ENCODE measurements at places on chromosomes 2 and 18.

DNA sequence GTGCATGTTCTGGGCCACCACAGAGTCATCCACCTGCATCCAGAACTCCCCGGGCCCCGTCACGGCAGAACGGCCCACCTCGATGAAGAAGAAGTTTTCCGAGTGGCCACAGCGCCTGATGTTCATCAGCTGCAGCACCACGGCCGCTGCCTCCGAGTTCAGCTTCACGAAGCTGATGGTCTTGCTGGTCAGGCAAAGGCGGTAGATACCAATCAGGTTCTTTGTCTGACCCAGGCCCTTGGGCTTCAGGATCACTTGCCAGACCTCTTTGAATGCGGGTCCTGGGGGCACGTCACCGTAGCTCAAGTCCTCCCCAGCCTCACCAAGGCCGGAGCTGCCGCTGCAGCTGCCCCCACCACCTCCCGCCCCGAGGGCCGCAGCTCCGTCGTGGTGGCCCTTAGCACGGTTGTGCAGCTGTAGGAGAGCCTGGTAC, 1.6 kb downstream of the IRS1 start:
- DNase-seq, result no peak

DNA sequence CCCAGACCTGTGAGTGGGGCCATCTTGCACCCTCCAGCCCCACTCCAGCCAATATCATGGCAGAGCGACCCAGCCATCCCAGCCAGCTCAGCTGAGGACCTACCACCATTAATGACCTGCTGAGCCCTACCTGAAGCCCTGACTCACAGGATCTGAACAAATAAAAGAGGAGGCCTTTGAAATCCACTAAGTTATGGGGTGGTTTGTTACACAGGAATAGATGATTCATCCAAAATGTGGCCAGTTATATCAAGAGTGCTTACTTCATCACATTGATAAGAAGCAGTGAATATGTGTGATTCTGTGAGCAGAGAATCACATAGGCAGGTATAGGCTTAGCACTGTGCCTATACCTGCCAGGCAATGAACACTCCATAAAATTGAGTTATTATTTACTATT, 34.7 kb upstream of the FAM124B start:
- no peak for DNase-seq

DNA sequence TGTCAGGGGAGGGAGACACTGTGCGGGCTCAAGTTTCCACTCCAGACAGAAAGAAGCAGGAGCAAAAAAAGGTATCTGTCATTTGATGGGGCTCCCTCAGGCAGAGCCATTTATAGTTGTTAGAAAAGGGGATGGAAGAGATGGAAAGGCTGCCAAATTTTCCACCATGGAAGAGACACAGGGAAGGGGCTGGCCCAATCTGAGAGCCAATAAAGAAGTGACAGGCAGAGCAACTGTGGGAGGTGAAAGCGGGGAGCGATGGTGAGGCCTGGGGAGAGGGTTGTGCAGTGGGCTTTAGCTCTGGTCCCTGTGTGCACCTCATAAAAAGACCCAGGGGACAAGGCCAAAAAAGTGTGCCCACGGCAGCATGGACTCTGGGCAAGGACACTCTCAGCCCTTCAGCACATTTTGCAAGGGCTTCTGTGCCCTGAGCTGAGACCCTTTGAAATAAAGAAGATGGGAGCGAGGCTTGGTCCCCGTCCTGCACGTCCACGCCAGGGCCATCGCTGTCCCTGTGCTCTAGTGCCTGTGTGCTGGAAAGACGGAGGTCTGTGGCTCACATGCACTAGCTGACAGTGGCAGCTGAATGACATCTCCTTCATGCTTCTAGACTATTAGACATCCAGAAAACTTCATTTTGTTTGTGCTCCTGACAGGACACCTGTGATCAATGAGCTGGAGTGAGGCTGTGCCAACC, 456.7 kb upstream of the HS6ST1 start:
- DNase-seq, result no peak

- DNase-seq, result no peak
Measured at GRCh38 chr2:127897531-127898211, 11.9 kb upstream of the AMMECR1L start.

DNA sequence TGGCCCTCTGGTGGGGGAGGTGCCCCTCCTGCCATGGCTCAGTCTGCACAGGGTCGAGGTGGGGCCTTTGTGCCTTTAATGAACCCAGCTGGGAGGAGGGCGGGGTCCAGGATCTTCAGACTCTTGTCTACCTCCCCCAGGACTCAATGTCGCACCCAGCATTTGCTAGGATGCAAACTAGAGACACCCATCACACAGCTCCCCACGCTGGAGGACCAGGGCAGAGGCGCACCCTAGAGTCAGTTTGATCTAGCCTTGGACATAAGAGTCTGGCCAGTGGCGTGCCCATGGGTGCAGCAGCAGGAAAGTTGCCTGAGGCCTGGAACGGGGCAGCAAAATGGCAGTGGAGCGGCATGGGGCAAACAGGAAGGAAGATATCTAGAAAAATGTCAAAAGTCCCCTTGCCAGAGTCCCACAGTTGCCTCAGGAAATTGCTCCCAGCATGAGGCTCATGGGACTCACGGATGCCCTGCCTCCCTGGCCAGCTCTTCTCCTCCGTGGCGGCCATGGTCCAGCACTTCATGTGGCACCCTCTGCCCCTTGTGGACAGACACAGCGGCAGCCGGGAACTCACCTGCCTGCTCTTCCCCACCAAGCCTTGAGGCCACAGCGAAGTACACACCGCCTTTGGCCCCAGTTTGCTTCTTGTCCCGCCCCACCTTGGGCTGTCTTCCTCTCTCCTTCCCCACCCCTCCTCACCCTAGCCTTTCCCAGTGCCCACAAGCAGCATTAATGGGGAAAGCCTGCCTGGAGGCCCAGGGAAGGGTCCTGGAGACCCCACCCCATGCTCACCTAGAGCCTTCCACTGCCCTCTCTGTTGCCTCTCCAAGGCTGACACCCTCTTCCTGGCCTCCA, 17.7 kb downstream of the SH2D6 start:
- DNase-seq, result no peak

All from fibroblast of the aortic adventitia (primary cell).